ENCODE measurements at places on chromosomes 11 and 22.

GRCh38 chr11:13302420-13302958 is 24.9 kb downstream of the BMAL1 start:
- no peak for DNase-seq

DNA sequence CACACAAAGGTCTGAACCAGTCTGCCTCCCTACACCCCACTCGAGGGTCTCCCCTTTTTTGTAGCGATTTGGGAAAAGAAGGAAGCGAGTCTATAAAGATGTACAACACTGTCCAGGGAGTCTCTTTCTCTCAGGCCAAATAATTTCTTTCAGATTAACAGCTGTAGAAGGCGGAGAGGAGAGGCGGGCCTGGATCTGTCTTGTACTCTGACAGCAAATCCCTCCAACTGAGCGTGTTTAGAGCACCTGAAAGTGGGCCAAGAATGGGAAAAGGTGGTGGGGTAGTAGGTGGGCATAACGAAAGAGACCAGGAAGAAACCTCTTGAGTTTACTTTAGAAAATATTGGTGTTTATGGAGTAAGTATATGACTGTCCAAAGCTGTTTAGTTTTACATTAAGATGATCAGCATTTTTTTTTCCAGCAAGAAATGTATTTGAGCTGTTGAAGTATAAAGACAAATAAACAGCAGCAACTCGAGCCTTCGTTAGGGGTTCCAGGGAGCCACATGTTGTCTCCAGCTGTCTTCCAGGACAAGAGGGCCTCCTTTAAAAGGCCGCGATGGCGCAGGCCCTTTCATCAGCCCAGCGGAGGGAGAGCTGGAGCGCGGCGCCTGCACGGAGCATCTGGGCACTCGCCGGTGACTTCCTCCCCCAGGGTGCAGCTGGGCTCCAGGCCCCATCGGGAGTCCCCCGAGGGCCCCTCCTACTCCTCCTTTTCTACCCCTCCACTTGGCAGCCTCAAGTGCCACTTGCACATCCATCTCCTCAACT is 34.9 kb downstream of the SCUBE1 start:
- DNase-seq: no peak

DNA sequence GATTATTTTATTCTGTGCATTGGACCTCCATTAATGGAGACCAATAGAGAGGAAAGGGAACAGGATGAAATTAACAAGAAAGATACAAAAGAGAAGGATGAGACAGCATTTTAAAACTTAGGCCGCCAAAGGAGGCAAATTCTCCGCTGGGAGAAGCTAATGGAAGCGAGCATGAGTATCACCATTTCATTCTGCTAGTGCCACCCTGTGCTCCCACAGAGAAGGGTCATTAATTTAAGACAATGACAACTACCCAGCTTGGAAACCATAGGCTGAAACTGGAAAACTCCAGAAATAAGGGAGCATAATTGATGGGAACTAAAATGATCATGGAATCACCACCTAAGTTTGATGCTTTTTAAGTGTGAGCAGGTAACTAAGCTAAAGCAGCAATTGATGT is 69.2 kb downstream of the SLC36A4 start:
- no peak for DNase-seq

DNA sequence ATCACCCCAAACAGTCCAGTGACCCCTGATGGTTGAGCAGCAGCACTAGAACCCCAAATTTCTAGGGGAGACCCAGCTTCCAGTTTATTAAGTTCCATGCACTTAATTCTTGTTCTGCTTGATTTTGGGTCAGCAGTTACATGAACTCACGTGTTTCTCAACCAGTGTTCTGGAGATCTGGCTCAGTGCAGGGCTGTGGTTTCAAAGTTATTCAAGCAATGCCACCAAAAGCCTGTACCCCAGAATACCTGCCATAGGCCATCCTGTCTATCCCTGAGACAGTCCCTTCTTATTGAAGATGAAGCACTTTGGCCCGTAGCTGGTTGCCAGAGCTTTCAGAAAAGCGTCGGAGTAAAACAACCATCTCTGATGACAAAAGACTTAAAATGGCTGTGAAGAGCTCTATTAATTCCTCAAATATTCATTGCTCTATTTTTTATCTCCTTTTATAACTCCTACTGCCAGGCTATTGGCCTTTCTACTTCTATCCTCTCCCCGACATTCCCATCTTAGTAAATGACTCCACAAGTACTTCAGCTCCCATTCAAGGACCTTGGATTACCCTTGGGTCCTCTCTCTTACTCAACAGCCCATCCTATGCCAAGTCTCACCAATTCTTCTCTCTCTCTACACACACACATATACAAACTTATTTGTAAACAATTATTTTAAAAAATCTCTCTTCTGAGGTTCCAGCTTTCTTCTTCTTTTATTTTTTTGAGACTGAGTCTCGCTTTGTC is 18.0 kb upstream of the VPREB1 start:
- DNase-seq: no peak

DNA sequence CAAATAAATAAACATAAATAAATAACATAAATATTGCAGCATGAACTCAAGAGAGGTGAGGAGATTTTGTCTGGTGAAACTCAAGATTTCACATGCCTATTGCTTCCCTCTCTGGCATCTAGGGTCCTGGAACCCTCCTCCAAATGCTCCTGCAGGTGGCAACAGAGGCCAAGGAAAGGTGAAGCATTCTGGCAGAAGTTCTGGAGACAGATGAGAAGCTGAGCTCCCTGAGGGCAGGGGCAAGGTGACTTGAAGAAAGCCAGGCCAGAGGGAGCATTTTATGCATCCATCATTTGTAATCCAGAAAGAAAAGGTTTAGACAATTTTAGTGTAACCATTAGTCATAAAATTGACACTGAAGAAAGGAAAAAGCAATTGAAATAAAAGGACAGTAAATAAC is 64.9 kb downstream of the ENDOD1 start:
- DNase-seq: peak; percentile 64

DNA sequence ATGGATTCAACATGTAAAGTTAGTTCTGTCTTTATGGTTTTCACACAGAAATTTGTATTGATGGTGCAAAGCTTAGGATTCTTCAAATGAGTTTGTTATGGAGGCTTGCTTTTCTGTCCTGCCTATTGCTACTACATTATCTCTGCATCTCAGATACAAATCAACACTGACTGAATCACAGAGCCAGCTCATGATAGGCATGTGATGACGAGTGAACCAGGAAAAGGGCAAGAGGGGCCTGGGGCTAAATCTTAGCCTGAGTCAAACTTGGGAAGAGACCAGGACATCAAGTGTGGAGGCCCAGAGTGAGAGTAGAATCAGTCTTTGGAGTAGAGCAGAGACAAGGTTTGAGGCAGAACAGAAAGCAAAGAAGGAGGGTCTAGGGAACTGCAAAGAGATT is 107.1 kb upstream of the CD44 start:
- no peak for DNase-seq

GRCh38 chr22:25841775-25842174 is 99.8 kb downstream of the MYO18B start:
- no peak for DNase-seq

DNA sequence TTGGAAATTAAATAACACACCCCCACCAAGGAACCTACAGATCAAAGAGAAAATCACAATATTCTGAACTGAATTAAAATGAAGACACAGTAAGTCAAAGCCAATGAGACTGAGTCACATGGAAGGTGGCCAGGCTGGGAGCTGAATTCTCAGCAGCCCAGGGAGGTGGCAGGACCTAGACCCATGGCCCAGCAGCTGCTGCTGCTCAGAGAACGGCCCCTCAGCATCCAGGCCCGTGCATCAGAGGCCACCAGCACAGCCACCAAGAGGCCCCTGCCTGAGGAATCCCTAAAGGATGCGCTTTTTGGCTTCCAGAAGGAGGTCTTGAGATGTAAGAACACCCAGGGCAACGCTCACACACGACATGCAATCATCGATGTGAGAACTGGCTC is 35.0 kb downstream of the TBX1 start:
- DNase-seq: no peak
